Aorta (tissue), 5 donors: ENCODE measurements at places on chromosomes 7 and 10. TPM values are rescaled to one million over a fixed set of nuclear protein-coding genes. Genes with fewer than 3 reads are reported as not detected.

Gene SPDYE11
- polyA plus RNA-seq: not detected

Gene MMD2
- polyA plus RNA-seq: not detected

- no peak overlapping the region for H3K4me3 ChIP-seq
- no peaks in the 10 kb centered on the region for H3K27me3 ChIP-seq
- no peaks in the 10 kb centered on the region for H3K4me1 ChIP-seq
- no peaks in the 10 kb centered on the region for H3K36me3 ChIP-seq
- no peak overlapping the region for H3K27ac ChIP-seq
- peak; percentile 80 for DNase-seq
These were observed 193.8 kb upstream of the ADO start for GRCh38 chr10:62610649-62611229.

GRCh38 chr7:34327681-34328080, 330.3 kb upstream of the NPSR1 start:
- H3K4me3 ChIP-seq: no peak overlapping the region
- H3K27ac ChIP-seq: no peak overlapping the region

GRCh38 chr10:31320550-31321211, 1.7 kb downstream of the ZEB1 start:
- no peaks in the 10 kb centered on the region for H3K27me3 ChIP-seq
- DNase-seq: peak; percentile 55
- H3K4me1 ChIP-seq: no peaks in the 10 kb centered on the region
- peak overlapping the region; percentile 80 for H3K27ac ChIP-seq
- H3K36me3 ChIP-seq: no peaks in the 10 kb centered on the region
- H3K4me3 ChIP-seq: peak overlapping the region; percentile 93

DNA sequence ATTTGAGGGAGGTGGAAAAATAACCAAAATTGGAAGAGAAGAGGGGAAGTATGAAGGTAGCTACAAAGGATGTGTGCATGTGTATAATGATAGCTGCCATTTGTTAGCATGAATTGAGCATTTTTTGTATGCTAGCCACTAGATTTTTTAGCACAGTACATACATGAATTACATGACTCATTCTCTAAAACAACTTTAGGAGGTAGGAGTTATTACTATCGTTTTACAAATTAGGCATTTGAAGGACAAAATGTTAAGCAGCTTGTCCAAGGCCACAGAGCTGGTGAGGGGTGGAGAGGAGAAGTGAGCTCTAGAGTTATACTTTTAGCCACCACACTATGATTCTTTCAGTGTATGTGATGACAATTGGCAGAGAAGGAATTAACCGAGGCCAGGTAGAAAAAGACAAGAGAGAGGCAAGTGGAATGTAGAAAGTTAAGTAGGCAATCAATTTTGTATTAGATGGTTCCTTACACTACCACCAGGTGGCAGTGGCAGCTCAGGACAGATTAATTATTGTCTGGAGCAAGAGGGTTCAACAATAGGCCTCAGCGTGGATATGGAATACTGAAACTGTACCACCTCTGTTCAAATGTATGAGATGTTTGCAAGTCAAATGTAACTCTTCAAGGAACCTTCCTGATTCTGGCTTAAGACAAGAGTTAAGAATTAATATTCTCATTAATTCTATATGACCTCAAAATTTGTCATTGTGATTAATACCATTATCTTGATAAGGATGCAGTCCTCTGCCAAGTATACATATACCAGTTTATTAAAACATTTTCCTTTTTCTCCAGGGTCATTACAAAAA, 128.0 kb downstream of the MBL2 start:
- no peak overlapping the region for H3K27ac ChIP-seq
- no peaks in the 10 kb centered on the region for H3K36me3 ChIP-seq
- no peak for DNase-seq
- H3K4me1 ChIP-seq: no peaks in the 10 kb centered on the region

DNA sequence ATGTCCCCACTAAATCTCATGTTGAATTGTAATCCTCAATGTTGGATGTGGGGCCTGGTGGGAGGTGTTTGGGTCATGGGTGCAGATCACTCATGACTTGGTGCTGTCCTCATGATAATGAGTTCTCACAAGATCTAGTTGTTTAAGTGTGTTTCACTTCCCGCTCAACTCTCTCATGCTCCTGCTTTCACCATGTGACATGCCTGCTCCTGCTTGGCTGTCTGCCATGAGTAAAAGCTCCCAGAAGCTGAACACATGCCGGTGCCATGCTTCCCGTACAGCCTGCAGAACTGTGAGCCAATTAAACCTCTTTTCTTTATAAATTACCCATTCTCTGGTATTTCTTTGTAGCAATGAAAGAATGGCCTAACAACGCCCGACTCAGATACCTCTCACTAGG, 6.2 kb upstream of the PSTK start:
- H3K4me1 ChIP-seq: no peaks in the 10 kb centered on the region
- no peak overlapping the region for H3K27ac ChIP-seq
- peak; percentile 53 for DNase-seq
- no peaks in the 10 kb centered on the region for H3K36me3 ChIP-seq
